Activated T-cell treated with anti-CD3 and anti-CD28 coated beads for 24 hours (primary cell): ENCODE measurements at places on chromosomes 11 and 22.
A peak's percentile ranks its signal among the peaks of the same experiment; 100 is the strongest.

DNA sequence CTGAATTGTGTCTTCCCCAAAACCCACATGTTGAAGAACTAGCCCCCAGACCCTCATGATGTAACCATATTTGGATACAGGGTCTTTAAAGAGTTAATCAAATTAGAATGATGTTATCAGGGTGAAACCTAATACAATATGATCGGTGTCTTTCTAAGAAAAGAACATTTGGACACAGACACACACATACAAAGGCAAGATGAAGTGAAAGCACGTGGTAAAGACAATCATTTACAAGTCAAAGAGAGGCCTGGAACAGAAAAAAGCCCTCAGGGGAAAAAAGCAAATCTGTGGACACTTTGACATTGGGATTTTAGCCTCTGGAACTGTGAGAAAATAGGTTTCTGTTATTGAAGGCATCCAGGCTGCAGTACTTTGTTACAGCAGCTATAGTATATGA lies 733.4 kb downstream of the JRKL start:
- no peak for DNase-seq

- DNase-seq: no peak
Measured at GRCh38 chr22:46773076-46773475, 10.6 kb downstream of the TBC1D22A start.

DNA sequence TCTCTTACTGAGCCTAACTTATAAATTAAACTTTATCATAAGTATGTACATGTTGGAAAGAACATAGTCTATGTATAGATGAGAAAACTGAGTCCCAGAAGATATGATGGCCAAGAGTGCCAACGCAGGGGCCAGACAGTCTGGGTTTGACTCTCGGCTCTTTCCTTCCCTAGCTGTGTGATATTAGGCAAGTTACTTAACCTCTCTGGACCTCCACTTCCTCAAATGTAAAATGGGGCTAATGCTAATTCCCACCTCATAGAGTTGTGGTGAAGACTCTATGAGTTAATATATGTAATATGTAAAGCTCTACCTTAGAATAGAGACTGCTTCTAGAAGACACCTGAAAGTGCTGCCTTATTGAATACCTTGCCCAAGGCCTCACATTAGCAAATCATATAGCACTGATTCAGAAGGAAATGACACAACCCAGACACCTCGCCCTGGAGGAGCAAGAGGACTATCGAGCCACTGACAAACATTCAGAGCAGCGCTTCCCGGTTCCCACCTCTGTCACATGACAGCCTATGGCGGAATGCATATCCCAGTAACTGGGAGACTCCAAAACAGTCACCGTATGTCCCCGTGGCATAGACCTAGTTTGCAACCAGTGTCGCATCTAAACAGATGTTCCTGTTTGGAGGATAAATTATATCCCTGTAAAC lies 11.3 kb upstream of the CCDC86 start:
- peak; percentile 13 for DNase-seq

- no peak for DNase-seq
Measured at GRCh38 chr11:129365816-129366215, 9.8 kb upstream of the BARX2 start.

- DNase-seq: peak; percentile 62
Measured at GRCh38 chr22:39090426-39091064, 6.5 kb upstream of the APOBEC3H start.

DNA sequence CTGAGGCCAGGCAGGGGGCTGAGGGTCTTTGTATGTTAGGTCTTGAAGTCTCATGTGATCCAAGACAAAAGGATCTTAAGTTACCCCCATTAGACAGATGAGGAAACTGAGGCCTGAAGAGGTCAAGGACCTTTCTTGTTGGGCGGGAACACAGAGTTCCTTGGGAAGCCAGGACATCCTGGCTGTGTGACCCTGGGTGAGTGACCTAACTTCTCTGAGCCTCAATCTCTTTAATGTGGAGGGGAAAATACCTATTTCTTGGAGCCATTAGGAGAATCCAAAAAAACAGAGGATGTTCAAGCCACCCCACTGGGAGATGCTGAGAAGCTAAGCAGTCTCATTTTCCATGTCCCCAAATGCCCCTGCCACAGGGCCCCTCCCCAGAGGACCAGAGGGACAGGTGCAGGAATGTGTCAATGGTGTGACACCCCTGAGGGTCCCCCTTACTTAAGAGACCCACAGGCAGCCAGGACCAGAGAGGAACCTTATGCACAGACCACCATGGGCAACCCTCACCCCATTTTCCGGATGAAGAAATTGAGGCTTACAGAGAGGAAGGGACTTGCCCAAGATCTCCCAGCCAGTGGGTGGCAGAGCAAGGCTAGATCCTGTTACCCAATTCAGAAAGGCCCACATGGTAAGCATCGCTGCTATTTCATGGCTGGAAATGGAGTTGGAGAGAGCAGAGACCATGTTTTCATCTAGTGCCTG lies 8.0 kb downstream of the RAC2 start:
- DNase-seq: no peak

DNA sequence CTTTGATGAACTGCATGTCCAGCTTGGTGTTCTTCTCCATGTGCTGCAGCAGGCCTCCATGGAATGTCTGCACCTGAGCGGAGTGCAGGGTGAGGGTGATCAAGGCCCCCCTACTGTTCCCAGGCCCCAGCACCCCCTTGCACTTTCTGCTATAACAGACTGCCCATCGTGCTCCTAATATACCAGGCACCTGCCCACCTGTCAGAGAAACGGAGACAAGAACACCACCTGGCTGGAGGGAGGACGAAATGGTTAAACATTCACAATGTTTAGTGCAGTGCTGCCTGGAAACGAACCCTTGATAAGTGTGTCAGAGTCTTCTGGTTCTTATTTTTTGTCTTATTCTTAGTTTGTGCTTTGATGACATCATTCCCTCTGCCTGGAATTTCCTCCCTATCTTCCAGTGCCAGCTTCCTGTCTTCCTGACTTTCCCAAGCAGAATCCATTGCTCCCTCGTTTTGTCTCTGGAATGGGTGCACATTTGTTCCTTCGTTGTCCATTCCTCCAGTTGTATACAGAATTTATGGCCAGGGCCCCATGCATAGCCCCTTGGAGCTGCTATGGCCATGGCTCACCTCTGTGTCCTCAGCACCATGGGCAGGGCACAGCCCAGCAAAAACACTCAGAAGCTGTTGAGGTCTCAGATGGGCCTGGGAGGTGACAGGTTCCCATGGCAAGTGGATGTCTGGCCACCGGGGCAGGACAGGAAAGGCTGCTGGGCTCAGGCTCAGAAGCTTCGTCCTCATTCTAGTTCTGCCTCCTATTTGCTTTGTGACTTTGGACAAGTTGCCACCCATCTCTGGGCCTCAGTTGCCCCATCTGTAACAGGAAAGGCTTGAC lies 11.9 kb downstream of the BAIAP2L2 start:
- no peak for DNase-seq

DNA sequence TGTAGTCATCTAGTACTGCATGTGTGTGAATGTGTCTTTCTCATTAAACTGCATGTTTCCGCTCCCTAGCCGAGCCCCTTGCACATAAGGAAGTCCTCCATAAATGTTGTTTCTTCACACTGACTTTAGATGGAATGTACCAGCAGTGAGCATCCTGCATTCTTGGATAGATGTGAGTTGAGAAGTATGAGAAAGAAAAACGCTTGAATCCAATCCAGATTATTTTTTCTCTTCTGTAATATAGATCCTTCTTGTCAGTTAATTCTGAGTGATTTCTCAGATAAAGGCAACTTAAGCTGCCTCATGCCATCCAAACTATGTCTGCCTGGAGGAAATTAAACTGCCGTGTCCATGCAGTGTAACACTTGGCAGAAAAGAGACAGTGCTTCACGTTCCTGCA lies 268.1 kb upstream of the ISX start:
- DNase-seq: no peak
